ENCODE measurements at places on chromosomes 4 and X. TPM values are rescaled to one million over a fixed set of nuclear protein-coding genes. Genes with fewer than 3 reads are reported as not detected.

Gene GAGE12D
- total RNA-seq = not detected

Gene NUP62CL
- 3.9 TPM for total RNA-seq

Gene PDGFC
- 0.43 TPM for total RNA-seq

Gene PPP1R2C
- total RNA-seq = not detected

Gene MAGEC3
- not detected for total RNA-seq

Gene DMRTC1B
- total RNA-seq = 2.2 TPM

Gene ZCCHC12
- total RNA-seq = 0.16 TPM
